ENCODE measurements at places on chromosomes 3 and 15.
A peak's percentile ranks its signal among the peaks of the same experiment; 100 is the strongest.

GRCh38 chr3:99765042-99765942 is 52.4 kb upstream of the CMSS1 start:
- DNase-seq, result no peak

DNA sequence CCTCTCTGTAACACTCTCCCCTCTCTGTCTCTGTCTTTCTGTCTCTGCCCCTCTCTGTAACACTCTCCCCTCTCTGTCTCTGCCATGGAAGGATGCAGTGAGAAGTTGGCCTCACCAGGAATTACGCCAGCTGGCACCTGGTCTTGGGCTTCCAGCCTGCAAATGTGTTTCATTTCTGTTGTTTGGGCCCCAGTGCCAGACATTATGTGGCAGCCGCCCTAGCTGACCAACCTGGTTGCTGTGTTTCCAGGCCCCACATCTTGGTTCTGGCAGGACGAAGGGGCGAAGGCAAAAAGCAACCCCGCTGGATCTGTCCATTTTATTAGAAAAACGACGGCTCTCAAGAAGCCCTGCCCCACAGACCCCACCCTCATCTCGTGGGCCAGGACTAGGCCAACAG is 5.2 kb upstream of the ZXDC start:
- no peak for DNase-seq

- no peak for DNase-seq
Observed at GRCh38 chr3:100019719-100020118, 94.6 kb downstream of the FILIP1L start.

GRCh38 chr3:64438812-64439211 is 213.5 kb upstream of the PRICKLE2 start:
- no peak for DNase-seq

DNA sequence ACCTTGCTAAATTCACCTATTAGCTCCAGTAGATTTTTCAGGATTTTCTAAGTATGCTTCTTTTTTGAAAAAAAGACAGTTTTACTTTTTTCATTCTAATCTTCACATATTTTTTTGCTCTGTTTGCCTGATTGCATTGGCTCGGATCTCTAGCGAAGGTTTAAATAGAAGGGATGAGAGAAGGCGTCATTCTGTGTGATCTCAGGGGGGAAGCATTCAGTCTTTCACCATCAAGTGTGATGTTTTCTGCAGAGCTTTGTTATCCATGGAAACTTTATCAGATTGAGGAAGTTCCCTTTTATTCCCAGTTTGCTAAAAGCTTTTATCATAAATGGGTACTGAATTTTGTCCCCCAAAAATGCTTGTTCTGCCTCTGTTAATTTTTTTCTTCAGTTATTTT is 120.3 kb downstream of the LRRK1 start:
- no peak for DNase-seq

DNA sequence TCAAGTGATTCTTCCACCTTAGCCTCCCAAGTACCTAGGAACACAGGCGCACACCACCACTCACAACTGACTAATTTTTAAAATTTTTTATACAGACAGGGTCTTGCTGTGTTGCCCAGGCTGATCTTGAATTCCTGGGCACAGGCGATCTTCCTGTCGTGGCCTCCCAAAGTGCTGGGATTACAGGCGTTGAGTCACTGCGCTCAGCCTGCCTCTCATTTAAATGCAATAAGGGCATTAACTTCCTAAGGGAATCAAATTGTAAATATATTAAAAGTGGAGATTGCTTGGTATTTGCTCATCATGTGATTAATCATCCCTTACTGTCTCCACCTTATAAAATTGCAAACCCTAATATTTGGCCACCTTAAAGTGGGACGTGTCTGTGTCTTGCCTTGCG is 65.2 kb downstream of the PGPEP1L start:
- no peak for DNase-seq

DNA sequence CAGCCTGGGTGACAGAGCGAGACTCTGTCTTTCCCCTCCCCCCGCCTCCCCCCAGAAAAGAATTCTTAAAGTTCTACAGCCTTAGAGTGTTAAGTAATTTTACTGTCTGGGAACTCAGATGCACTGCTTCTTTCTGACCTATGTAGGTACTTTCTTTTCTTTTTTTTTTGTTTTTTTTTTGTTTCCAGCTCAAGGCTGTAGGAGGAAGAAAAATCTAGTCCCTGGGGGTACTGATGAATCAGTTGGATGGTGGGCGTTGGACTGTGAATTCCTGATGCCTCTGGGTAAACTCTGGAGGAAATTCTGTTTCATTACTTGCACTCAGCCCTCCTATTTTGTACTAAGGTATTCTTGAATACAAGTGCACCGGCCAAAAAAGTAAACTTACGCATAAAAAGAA is 10.8 kb downstream of the GHRL start:
- DNase-seq, result no peak

GRCh38 chr3:21955406-21955805 is 204.4 kb upstream of the ZNF385D start:
- no peak for DNase-seq

- no peak for DNase-seq
Observed at GRCh38 chr15:53312707-53313106, 446.8 kb downstream of the WDR72 start.

- no peak for DNase-seq
Observed at GRCh38 chr15:80270472-80270871, 18.5 kb upstream of the CTXND1 start.

DNA sequence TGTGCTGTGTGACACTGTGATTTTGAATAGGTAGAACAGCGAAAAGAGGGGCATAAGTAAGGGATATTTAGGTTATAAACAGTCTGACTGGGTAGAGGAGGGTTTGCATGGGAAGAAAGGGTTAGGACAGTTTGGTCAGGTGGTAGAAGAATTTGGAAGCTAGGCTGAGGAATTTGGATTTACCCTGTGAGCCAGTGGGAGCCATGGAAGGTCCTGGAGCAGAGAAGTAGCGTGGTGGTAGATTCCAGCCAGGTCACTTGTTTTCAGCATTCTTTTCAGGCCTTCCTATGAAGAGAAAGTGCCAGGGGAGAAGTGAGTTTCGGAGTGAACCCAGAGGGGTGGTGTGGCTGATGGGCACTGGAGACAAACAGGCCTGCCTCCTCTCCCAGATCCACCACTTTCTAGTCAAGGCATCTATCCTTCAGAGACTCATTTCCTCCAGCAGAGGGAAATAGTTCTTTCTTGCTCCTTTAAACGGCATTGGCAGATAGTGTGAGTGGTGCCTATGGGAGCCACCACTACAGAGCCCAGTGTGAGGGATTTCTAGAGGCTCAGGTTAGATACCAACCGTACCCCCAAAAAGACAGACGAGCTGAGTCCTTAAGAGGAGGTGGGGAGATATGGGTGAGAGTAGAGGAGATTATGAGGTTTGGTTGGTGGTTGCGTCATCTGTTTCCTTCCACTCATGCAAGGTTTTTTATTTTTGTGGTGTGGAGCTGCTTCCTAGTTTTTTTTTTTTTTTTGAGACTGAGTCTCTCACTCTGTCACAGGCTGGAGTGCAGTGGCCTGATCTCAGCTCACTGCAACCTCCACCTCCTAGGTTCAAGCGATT is 21.2 kb downstream of the PXK start:
- peak; percentile 67 for DNase-seq

GRCh38 chr3:81419228-81419627 is 342.2 kb downstream of the GBE1 start:
- no peak for DNase-seq

DNA sequence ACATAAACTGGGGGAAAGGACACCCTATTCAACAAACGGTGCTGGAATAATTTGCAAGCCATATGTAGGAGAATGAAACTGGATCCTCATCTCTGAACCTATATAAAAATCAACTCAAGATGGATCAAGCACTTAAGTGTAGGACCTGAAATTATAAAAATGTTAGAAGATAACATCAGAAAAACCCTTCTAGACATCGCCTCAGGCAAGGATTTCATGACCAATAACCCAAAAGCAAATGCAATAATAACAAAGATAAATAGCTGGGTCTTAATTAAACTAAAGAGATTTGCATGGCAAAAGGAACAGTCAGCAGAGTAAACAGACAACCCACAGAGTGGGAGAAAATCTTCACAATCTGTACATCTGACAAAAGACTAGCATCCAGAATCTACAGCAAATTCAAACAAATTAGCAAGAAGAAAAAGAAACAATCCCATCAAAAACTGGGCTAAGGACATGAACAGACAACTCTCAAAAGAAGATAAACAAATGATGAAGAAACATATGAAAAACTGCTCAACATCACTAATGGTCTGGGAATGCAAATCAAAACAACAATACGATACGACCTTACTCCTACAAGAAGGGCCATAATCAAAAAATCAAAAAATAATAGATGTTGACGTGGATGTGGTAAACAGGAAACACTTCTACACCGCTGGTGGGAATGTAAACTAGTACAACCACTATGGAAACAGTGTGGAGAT is 408.7 kb downstream of the CNTN6 start:
- no peak for DNase-seq

- DNase-seq, result no peak
Observed at GRCh38 chr3:9563851-9564250, 10.2 kb upstream of the LHFPL4 start.

- DNase-seq, result no peak
Observed at GRCh38 chr3:15009167-15009566, 55.9 kb downstream of the MRPS25 start.

- no peak for DNase-seq
Observed at GRCh38 chr3:31934866-31935265, 46.2 kb downstream of the OSBPL10 start.

- peak; percentile 55 for DNase-seq
Observed at GRCh38 chr3:189927975-189928895, 192.5 kb downstream of the P3H2 start.

- DNase-seq, result no peak
Observed at GRCh38 chr3:24310887-24311286, 183.8 kb downstream of the THRB start.

DNA sequence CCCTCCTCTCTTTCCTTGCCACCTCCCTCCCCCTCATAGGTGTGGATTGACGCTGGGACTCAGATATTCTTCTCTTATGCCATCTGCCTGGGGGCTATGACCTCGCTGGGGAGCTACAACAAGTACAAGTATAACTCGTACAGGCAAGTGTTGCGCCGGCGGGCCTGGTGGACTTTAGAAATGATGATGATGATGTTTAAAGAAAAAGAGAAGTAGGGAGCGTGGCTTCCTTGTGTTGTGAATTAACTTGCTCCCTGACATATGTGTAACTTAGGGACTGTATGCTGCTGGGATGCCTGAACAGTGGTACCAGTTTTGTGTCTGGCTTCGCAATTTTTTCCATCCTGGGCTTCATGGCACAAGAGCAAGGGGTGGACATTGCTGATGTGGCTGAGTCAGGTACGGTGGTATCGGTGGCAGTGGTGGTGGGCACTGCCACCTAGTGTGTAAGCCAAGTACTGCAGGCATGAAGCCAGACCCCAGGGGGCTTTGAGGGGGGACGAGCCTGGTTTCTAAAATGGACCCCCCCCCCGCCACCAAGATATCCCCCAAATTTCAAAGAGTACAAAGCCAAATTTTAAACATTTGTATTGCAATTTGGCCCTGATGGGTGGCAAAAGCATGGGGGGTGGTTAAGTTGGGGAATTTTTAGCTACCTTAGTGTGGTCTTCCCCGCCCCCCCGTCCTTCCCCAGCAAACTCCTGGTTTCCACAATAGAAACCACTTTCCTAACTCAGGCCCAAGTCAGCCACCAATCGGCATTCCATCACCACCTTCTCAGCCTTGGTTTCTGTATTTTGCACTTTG is 65.6 kb downstream of the SLC6A6 start:
- DNase-seq, result peak; percentile 11

DNA sequence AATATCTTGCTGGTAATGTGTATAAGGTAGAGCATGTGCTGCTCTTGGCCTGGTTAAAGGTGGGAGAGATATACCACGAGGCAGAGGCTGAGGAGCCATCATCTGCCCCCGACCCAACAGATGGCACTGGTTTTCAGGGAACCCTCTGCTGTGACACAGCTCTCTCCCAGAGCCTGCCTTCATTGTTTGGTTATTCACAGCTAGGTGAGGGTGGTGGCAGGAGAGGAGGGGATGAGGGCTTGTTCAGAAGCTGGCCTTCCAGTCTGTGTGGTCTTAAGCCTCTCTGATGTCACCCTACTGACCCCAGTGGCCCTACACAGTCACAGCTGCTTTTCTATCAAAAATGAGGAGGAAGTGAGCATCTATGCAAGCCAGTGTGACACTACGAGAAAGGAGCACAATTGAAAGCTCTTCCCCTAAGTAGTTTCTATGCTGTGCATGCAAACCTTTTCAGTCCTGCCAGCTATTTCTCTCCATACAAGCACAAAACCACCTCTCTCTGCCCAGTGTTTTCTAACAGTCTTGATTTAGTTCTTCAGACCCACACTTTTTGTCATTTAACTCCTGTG is 258.4 kb upstream of the AGTR1 start:
- DNase-seq, result no peak

- DNase-seq, result no peak
Observed at GRCh38 chr3:141392416-141392815, 24.1 kb downstream of the ZBTB38 start.

DNA sequence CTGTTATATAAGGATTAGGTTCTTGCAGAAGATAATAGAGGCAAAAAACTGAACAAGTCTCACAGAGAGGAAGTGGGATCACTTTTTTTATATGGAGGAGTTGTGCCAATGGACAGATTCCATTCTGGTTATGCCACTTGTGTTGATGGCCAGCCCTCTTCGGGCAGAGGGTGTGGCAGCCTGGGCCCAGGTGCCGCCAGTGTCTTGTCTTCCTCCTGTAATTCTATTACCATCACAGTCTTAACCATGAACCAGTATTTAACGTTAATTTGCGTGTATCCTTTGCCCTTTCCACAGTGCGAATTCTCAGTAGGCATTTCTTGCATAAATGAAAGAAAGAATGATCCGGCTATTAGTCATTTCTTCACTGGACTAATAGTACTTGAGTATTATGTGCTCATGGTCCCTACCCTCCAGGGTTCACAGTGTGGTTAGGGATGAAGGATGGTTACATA is 7.0 kb upstream of the USP4 start:
- DNase-seq, result no peak

DNA sequence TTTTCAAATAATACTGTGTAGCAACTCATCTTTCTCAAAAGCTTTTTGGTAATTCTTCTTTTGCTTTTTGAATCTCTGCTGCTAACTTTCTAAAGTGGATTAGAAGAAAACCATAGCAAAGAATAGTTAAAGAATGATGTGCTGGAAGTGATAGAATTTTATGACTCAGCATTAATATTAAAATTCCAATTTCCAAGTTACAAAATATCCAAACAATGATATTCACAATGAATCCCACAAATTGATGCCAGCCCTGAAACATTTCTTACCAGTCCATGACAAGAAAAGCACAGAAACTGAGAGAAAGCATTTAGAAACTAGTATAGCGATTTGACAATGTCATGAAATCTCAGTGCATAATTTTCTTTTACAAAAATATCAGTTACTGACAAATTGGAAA is 482.2 kb downstream of the RBMS3 start:
- no peak for DNase-seq

- DNase-seq, result no peak
Observed at GRCh38 chr15:43550527-43551363, 33.3 kb downstream of the MAP1A start.

- no peak for DNase-seq
Observed at GRCh38 chr3:12487786-12488185, 3.5 kb downstream of the TSEN2 start.

All from activated CD4-positive, alpha-beta T cell treated with anti-CD3 and anti-CD28 coated beads, Interleukin-2, Interleukin-4, amounts not matched to agents 100 ng/mL and 50 ng/mL, durations not matched to agents 16 hours and 8 hours (primary cell).